ENCODE measurements at places on chromosomes 3 and 15. TPM values are rescaled to one million over a fixed set of nuclear protein-coding genes. Genes with fewer than 3 reads are reported as not detected.

GRCh38 chr3:74623261-74623836, 8.9 kb upstream of the CNTN3 start:
- no peak overlapping the region for H3K4me3 ChIP-seq
- no peak overlapping the region for H3K27ac ChIP-seq
- DNase-seq, result no peak
- H3K36me3 ChIP-seq, result no peaks in the 10 kb centered on the region

- H3K4me3 ChIP-seq, result no peak overlapping the region
- no peaks in the 10 kb centered on the region for H3K27me3 ChIP-seq
- H3K4me1 ChIP-seq, result no peaks in the 10 kb centered on the region
- no peak overlapping the region for H3K27ac ChIP-seq
Observed at GRCh38 chr3:17935222-17935621, 192.8 kb upstream of the TBC1D5 start.

Gene HACD2
- total RNA-seq, result 13.2 TPM

Gene FAM227B
- 2.1 TPM for total RNA-seq

Gene TM6SF1
- 2.3 TPM for total RNA-seq

Gene ASB14
- not detected for total RNA-seq
